ENCODE measurements at places on chromosomes 5 and 9.
A peak's percentile ranks its signal among the peaks of the same experiment; 100 is the strongest.

GRCh38 chr5:119409235-119409815 lies 43.0 kb upstream of the HSD17B4 start:
- DNase-seq, result no peak

- DNase-seq, result no peak
Measured at GRCh38 chr5:140262221-140262620, 40.7 kb downstream of the PFDN1 start.

DNA sequence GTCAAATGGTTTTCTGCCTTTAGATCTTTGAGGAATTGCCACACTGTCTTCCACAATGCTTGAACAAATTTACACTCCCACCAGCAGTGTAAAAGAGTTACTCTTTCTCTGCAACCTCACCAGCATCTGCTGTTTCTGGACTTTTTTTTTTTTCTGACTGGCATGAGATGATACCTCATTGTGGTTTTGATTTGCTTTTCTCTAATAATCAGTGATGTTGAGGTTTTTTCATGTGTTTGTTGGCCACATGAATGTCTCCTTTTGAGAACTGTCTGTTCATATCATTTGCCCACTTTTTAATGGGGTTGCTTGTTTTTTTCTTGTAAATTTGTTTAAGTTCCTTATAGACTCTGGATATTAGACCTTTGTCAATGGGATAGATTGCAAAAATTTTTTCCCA lies 129.2 kb upstream of the PTGER4 start:
- DNase-seq, result no peak

DNA sequence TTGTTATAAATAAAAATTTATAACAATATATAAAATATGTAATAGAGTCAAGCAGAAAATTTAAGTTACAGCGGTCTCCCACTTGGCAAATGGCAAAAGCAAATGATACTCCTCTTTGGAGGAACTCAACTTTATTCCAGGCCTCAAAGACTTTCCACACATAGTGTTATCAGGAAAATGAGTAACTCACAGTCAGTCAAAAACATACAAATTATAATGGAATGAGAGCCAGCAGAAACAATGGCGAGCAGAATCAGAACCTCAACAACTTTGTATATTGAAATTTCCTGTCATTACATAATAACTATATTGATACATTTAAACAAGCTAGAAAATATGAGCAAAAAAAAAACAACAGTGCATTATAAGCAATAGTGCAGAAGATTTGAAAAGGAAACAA lies 45.2 kb downstream of the ABLIM3 start:
- DNase-seq, result no peak

- DNase-seq, result no peak
Measured at GRCh38 chr5:102312586-102313370, 16.7 kb upstream of the SLCO4C1 start.

GRCh38 chr5:38426986-38427950 lies 129.2 kb downstream of the LIFR start:
- DNase-seq, result no peak

DNA sequence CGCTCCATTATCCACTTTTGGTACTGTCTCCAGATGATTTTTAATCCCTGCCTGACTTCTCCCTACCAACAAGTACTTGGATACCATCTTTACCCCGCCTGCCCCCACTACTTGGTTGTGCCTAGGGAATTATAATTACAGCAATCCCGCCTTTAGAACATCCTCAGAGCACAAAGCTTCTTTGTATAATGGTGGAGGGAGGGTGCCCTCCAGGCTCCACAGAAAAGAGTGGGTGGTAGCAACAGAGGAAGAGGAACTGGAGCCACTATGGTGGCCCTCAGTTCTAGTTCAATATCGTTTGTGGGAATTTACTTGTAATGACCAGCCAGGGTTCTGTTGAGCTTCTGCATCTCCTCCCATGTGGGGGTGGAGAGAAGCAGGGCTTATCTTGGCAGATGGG lies 79.0 kb upstream of the RNF38 start:
- no peak for DNase-seq

GRCh38 chr5:151134228-151134627 lies 23.4 kb downstream of the ANXA6 start:
- no peak for DNase-seq

DNA sequence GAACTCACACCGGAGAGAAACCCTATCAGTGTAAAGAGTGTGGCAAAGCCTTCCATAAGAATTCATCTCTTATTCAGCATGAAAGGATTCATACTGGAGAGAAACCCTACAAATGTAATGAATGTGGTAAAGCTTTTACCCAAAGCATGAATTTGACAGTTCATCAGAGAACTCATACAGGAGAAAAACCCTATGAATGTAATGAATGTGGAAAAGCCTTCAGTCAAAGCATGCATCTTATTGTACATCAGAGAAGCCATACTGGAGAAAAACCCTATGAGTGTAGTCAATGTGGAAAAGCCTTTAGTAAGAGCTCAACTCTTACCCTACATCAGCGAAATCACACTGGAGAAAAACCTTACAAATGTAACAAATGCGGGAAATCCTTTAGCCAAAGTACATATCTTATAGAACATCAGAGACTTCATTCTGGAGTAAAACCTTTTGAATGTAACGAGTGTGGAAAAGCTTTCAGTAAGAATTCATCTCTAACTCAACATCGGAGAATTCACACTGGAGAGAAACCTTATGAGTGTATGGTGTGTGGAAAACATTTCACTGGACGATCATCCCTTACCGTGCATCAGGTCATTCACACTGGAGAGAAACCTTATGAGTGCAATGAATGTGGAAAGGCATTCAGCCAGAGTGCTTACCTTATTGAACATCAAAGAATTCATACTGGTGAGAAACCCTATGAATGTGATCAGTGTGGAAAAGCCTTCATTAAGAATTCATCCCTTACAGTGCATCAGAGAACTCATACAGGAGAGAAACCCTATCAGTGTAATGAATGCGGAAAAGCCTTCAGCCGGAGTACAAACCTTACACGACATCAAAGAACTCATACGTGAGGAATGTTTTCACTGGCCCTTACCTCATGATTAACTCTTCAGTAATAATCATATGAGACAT lies 8.9 kb upstream of the ZNF454 start:
- DNase-seq, result no peak

- DNase-seq, result peak; percentile 55
Measured at GRCh38 chr5:131413605-131414559, 150.0 kb downstream of the CDC42SE2 start.

DNA sequence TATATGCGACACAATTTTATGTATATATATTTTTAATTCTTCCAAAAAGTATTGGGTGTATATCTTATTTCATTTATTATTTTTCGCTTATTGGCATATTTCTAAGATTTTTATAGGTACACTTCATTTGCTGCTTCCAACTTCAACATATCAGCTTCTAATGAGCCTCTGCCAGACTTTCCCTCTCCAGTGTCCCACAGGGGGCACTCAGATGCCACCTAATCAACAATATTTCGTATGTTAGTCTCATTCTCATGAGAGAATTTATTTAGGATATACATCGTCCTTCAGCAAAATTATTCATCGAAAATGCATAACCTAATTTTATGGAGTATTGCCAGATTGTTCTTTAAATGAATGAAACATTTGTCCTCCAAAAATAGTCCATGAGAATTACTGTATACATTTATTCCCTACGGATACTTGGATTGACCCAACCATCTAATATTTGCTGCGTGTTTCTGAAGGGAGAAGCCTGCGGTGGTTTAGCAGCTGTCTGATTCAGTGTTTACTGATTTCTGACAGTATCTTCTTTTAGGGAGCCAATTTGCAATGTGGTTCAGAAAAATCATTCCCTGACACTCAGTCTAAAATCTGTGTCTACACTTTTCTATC lies 100.6 kb upstream of the SELENOP start:
- DNase-seq, result peak; percentile 77

DNA sequence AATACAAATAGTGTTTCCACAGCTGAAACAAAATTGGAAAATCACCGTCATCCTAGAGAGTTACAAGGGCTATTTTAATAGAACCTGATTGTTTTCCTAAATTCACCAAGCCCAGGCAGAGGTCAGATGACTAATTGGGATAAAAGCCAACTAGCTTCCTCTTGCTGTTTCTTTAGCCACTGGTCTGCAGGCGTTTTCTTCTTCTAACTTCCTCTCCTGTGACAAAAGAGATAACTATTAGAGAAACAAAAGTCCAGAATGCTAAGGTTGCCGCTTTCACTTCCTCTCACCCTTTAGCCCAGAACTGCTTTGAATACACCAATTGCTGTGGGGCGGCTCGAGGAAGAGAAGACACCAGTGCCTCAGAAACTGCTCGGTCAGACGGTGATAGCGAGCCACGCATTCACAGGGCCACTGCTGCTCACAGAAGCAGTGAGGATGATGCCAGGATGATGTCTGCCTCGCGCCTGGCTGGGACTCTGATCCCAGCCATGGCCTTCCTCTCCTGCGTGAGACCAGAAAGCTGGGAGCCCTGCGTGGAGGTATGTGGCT lies at the start of gene TLR4:
TSS of gene TLR4 (plus strand) at position 380 of the 552 bp plus-strand sequence. CDS start at position 450, 70 bp downstream.
- DNase-seq, result peak; percentile 22

GRCh38 chr5:1483856-1484729 lies 38.9 kb upstream of the SLC6A3 start:
- no peak for DNase-seq

DNA sequence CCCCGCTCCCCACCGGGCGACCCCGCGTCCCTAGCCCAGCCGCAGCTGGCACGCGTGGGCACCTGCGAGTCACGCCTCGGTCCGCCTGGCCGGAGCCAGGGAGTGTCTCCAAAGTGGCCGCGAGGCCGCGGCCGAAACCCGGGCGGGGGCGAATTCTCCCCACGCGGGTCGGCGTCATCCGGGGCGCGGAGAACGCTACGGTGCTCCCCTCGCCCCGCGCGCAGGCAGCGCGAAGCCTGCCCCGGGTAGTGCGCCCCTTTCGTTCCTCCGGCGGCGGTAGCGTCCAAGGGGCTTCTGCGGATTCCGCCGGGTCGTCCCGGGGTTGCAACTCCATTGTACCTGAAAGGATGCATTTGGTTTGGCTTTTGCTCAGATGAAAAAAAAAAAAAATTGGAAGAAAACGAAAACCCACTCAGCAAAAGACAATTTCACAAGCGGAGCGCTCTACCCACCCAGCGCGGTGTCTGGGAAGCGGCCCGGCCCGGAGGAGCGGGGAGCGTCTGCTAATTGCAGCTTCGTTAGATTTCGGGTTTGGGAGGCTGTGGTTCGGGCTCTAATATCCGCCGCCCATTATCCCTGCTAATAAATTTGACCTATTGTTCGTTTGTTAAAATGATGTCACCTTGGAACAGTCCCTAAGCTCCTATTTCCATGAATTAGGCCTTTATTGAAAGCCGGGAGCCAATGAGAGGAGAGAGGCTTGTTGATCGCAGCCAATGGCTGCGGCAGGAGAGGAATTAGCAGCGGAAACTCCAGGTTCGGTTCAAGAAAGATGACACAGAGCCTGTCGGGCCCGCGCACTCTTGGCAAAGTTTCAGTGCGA lies at the start of gene TLX3:
TSS of gene TLX3 (plus strand) at position 796 of the 823 bp plus-strand sequence. CDS start 118 bp downstream, outside the sequence.
- no peak for DNase-seq

DNA sequence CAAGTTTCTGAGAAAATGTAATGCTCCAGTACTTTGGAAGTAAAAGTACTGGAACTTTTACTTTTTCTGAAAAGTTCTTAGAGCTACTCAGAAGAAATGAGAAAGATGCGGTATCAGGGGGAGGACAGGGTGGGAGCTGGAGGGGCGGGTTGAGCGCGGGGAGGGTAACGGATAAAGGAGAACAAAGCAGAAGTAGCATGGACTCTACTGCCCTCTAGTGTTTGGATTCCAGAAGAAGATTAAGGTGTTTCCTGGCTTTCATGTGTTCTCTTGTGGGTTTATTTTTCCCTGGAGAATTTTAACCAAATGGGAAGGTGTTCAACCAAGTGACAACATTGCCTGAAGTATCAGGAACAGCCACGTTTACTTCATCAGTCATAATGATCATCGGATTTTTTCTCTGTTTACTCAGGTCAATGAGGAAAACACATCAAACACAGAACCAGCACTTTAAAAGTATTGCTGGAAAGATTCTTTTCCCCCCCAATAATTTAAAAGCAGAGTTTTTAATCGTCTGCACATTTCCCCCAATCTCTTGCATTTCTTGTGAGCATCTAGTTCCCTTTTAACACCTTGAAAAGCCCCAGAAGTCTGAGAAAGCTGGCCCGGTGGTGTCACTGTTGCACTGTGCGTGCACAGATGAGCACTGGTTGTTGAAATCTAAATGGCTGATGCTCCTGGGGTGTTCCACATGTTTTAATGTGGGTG lies 190.6 kb downstream of the MPDZ start:
- DNase-seq, result no peak

DNA sequence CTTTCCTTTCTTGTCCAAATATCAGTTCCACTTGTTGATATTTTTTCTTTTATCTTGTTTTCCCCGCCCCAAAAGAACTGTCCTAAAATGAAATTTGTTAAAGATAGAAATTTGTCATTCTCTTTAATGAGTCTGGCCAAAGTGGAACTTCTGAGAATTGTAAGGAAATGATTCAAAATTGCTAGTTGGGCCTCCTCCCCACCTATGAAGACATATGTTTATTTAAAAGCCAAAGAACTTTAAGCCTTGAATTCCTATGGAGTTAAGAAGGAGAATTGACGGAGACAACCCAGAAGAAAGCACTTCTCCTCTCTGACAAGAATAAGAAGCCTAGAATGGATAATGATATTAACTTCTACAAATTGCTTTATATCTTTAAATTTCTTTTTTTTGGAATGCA lies 59.1 kb upstream of the ALDH1A1 start:
- no peak for DNase-seq

GRCh38 chr5:124744170-124744971 lies 2.1 kb downstream of the ZNF608 start:
- DNase-seq, result no peak

- DNase-seq, result no peak
Measured at GRCh38 chr5:179409806-179410205, 64.5 kb upstream of the ADAMTS2 start.

- no peak for DNase-seq
Measured at GRCh38 chr5:72841756-72842535, 25.5 kb downstream of the TNPO1 start.

DNA sequence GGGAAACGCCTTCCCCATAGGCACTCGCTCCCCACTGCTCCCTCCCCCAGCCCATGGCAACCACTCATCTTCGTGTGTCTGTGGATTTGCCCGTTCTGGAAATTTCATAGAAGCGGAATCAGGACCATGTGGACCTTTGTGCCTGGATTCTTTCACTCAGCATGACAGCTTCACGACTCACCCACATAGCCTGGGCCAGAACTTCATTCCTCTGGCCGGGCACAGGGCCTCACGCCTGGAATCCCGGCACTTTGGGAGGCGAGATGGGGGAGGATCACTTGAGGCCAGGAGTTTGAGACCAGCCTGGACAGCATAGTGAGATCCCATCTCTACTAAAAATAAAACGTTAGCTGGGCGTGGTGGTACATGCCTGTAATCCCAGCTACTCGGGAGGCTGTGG lies 12.1 kb upstream of the DIPK1B start:
- DNase-seq, result no peak

DNA sequence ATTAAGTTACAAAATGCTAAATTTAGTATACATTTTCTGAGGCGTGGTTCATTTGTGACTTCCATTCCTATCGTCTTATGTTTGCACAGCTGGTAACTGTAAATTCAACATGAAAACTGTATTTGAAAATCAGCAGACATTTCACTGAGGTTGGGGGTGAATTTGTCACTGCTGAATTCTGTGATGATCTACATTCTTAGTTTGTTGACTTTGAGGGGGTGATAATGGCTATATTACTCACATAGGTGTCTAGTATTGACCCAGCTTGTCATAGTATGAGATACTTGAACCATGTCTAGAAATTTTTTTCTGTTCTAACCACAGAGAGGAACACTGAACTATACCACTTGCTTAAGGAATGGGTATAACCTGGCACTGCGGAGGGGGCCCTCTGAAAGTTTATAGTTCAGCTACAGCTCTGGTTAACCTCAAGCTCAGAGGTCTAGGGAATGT lies 313.3 kb downstream of the PIK3R1 start:
- DNase-seq, result no peak

- no peak for DNase-seq
Measured at GRCh38 chr9:75041041-75041440, 12.9 kb upstream of the CARNMT1 start.

All from CD4-positive, alpha-beta T cell treated with Interleukin-21 for 1 hour (primary cell).